ENCODE measurements at places on chromosomes 12 and 14.
A peak's percentile ranks its signal among the peaks of the same experiment; 100 is the strongest.

DNA sequence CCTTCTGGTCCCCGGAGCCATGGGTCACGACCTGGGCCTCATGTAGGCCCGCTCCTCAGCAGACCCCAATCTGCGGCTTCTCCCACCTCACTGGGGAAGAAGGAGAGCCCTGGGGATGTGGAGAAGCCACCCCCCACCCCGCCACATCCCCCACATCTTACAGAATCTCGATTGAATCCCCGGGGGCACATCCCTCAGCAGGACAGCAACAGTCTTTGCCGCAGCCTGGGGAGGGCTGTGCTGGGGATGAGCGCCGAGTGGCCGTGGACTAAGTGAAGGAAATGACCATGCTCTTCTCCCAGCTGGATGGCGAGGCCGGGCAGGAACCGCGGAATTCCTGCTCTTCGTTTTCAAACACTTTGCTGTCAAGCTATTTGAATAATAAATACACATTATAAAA, 169.0 kb upstream of the RTL1 start:
- no peak for DNase-seq

- DNase-seq: no peak
Observed at GRCh38 chr12:55716582-55716957, 724 bp downstream of the BLOC1S1 start.

DNA sequence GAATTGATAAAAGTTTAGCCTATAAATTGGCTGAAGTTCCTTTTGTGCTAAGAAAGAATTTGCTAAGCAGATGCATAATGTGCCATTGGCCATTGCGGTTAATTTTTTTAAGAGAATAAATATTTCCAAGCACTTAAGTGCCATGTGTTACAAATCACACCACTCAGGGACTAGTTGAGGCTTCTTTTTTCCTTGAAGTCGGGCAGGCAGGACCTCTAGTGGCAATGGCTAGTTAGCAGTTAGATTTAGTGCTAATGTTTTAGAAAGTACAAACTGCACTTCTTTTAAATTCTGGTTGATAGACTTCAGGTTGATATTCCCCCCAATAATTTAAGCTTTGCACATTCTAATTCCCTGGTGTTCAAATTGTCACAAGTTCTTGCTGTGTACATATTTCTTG, 294.3 kb downstream of the APAF1 start:
- no peak for DNase-seq

DNA sequence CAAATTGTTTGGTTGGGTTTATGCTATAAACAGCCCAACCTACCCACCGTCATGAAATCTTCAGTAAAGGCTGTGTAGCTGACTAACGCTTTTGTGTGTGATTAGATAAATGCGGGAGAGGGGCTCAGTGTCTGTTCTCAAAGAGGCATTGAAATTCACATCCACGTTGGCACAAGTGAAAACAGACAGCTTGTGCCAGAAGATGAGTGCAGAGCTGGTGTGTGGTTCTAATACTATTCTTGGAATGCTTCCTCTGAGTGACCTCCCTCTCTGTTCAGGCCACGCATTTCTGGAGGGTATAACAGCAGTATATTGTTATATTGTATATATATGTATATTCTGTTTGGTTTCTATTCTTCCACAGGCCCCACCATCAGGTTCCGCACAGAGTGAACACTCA, 263.8 kb downstream of the APAF1 start:
- no peak for DNase-seq

- DNase-seq: no peak
Observed at GRCh38 chr12:92136965-92137721, 8.5 kb downstream of the BTG1 start.

- DNase-seq: no peak
Observed at GRCh38 chr14:77040741-77041653, 12.5 kb upstream of the IRF2BPL start.

- no peak for DNase-seq
Observed at GRCh38 chr14:36212577-36212976, 36.1 kb upstream of the PTCSC3 start.

GRCh38 chr14:99596071-99596627, 7.9 kb downstream of the CCDC85C start:
- DNase-seq: no peak

DNA sequence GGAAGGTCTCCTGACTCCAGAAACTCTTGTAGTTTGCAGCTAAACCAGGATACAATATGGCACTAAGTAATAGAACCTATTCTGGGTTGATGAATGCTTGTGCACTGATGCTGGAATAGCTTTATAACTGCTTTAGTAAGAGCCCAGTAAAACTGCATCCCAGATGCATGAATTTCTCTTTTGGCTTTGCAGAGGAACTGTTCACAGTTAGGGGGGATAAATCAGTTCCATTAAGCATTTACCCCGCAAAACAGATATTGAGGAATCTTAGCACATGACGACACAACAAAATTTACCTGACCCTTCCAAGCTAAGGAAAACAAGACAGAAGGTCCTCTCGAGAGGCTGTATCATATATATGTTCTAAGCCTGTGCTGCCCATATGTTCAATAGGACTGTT, 457.4 kb downstream of the FOXG1 start:
- DNase-seq: no peak

- DNase-seq: no peak
Observed at GRCh38 chr12:124842800-124843510, 20.7 kb downstream of the SCARB1 start.

- no peak for DNase-seq
Observed at GRCh38 chr12:48201091-48201490, 2.0 kb downstream of the OR10AD1 start.

- no peak for DNase-seq
Observed at GRCh38 chr14:51424041-51424440, 184.0 kb downstream of the TMX1 start.

DNA sequence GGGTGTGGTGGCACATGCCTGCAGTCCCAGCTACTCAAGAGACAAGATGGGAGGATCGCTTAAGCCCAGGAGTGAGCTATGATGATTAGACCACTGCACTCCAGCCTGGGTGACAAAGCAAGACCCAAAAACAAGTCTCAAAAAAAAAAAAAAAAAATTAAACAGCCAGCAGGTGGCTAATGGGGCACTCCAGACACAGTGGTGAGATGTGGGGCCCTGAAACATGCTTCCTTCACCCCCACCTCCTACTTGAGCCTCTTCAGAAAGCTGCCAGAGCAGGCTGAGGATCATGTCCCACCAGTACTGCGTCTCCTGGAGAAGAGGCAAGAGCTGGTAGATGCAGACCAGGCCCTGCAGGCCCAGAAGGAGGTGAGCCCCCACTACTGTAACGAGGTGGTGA, 2.1 kb downstream of the CFAP73 start:
- no peak for DNase-seq

- DNase-seq: no peak
Observed at GRCh38 chr12:114123108-114123507, 157.0 kb upstream of the RBM19 start.

DNA sequence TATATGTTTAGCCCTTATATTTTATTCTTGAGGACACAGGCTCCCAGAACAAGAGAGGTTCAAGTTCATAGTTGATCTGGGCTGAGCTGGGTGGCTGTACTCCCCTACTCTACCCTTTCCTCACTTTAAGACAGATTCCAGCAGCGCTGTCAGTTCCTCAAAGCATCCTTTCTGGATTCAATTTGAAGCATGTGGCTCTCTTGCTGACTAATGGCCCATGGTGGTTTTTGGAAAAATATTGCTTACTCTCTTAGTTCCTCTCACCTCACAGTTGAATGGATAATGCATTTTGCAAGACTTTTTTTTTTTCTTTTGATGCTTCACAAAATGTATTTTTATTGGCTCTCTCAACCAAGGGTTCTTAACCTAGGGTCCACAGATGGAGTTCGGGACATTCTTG, 4.1 kb downstream of the PELI2 start:
- no peak for DNase-seq

DNA sequence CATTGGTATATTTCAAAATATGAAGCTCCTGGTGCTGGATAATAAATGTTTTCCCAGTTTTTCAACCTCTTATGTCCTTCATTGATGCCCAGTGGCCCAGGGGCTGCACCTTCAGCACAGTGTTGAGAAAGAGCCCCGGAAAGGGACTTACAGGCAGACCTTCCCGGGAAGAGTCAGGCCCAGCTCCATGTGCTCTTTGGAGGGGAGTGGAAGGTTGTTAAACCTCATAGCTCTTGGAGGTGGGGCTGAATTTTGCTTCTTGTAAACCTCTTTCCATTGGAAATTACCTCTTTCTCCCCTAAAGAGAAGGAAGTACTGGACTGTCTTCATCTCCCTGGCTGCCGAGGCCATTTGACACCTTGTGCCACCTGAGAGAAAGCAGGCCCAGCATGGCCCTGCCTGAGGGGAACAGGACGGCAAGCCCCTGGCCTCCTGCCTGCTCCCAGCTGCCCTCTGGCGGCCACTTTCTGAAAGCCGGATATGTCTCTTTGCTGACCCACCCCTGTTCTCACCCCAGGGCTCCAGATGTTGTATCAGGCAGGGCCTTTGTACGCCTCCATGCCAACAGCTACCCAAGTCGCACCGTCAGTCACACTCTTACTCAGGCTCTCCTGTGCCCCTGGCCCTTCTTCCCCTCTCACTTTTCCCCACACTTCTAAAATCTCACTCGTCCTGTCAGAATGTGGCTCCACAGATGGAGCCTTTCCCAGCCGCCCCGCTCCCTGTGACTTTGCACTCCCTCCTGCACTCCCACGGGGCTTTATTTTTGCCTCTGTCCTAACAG, 43.0 kb downstream of the EVL start:
- DNase-seq: peak; percentile 25

DNA sequence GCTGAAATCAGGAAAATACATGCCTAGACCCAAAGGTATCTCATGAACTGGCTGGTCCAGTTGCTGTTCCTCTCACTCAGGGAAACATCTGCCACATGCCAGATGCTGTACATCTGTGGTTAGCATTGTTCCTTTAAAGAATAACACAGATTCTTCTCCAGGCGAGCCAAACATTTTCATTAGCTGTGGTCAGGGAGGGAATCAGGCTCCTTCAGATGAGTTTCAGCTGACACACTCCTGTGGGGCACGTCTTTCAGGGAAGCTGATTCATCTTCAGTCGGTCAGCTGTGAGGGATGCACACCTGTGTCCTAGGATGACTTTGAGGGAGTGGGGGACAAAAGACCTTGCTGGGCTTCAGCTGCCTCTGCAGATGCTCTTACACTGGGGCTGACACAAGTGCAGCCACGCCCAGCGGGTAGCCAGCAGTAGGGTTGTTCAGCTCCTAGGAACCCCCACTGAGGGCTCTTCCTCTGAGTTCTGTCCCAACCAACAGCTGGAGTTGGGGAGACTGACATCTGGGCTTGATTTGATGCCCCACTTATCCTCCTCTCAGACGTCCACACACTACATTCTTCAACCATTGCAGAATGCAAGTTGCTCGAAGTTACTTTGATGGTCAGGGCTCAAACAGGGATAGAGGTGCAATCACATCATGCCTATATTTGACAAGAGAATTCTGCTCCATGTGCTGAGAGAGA, 155.0 kb downstream of the NUAK1 start:
- no peak for DNase-seq

- no peak for DNase-seq
Observed at GRCh38 chr12:80802652-80803400, 86.1 kb downstream of the MYF5 start.

DNA sequence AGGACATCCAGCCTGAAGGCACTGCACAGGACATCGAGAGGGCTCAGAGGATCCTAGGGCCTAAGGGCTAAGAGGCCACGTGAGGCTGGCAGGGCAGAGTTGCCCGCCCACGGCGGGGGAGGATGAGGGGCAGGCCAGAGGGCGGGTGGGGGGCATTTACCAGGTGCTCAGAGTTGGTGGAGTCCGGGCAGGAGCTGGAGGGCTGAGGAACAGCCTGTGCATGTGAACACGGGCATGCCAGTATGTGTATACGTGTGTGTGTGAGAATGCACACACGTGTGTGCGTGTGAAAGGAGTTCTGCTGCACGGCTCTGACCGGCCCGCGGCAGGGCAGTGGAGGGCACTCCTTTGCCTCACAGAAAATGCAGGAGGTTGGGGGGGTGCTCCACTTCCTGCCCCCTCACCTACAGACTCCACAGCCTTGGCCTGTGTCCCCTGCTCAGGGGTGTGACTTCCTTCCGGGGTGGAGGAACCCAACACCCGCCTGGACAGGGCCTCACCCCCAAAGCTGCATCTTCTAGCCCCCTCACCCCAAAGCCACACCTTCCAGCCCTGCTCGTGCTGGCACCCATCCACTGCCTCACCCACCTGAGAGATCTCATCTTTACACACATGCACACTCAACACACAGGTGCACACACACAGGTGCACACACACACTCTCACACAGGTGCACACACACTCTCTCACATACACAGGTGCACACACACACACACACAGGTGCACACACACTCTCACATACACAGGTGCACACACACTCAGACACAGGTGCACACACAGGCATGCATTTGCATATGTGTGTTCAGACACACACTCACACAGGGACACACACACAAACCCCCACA, 11.8 kb upstream of the GPR132 start:
- DNase-seq: no peak

- DNase-seq: no peak
Observed at GRCh38 chr14:51597261-51598001, 54.3 kb upstream of the FRMD6 start.

GRCh38 chr14:76546426-76547221, 170.7 kb downstream of the ESRRB start:
- no peak for DNase-seq

- DNase-seq: no peak
Observed at GRCh38 chr12:132393245-132393795, 63.9 kb upstream of the GALNT9 start.

DNA sequence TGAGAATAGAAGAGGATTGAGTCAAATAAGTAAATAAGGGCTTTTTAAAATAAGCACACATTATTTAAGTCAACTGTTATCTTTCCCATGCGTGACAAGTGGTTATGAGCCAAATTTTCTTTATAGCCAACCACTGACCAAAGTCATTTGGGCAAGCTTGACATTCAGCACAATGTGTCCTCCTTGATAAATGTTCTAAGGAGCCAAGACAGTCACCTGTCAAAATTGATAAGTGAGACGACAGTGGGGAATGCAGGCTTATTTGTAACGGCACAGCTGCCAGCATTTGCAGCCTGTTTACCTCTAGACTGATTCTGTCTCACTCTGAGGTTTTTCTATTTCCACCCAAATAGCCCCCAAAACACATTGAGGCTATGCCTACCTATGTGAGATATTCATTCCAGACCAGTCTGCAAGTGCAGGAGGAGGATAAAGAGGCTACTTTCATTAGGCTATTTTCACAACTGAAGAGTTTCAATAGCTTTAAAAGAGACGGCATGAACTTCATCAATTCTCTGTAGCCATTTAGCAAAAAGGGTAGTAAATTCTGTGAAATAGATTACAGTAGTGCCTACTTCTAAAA, 339.5 kb downstream of the PDZRN4 start:
- no peak for DNase-seq

GRCh38 chr12:93245543-93245942, 132.2 kb upstream of the NUDT4 start:
- no peak for DNase-seq

GRCh38 chr14:88986146-88986841, 161.8 kb downstream of the TTC8 start:
- DNase-seq: no peak

GRCh38 chr14:100504372-100505078, 82.7 kb downstream of the BEGAIN start:
- DNase-seq: no peak

Data from esophagus squamous epithelium (tissue), 5 donors.